ENCODE measurements at places on chromosomes 7 and 10. TPM values are rescaled to one million over a fixed set of nuclear protein-coding genes. Genes with fewer than 3 reads are reported as not detected.

Gene SPDYE11
- 0.13 TPM for polyA plus RNA-seq

- DNase-seq, result no peak
These were observed 114.1 kb downstream of the CPED1 start for GRCh38 chr7:121102619-121103018.

GRCh38 chr7:42745357-42746059, 166.4 kb downstream of the C7orf25 start:
- peak; percentile 85 for DNase-seq

GRCh38 chr7:129771928-129772479, 160.5 kb downstream of the NRF1 start:
- DNase-seq, result no peak

DNA sequence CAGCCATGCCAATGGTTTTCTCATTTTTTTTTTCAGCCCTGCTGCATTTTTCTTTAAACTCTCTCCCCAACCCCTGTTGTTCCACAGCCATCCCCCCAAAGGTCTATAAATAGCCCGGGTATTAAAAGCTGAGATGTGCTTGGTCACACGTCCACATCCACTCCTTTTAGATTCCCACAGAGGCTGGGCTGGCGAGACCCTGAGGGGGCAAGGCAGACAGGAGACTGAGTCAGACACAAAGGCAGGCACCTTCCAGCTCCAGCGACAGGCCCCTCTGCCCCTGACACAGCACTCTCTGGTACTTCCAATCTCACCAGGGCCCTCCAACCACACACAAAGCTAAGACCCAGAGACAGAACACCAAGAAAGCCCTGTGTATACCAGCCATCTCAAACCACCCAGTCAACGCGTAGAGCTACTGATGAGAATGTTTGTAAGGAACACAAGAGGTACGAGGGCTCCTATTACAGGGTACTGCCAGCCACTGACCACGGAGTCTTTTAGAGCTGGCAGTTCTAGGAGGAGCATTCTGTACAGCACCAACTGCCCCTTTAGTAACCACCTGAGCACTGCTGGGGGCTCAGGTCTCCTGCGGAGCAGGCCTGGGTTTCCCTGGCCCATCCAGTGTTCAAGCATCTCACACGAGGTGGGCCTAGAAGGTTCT, 64.2 kb upstream of the DDC start:
- no peak for DNase-seq

Gene WNT16
- polyA plus RNA-seq, result 3.2 TPM

Gene HECW1
- polyA plus RNA-seq, result 0.08 TPM

DNA sequence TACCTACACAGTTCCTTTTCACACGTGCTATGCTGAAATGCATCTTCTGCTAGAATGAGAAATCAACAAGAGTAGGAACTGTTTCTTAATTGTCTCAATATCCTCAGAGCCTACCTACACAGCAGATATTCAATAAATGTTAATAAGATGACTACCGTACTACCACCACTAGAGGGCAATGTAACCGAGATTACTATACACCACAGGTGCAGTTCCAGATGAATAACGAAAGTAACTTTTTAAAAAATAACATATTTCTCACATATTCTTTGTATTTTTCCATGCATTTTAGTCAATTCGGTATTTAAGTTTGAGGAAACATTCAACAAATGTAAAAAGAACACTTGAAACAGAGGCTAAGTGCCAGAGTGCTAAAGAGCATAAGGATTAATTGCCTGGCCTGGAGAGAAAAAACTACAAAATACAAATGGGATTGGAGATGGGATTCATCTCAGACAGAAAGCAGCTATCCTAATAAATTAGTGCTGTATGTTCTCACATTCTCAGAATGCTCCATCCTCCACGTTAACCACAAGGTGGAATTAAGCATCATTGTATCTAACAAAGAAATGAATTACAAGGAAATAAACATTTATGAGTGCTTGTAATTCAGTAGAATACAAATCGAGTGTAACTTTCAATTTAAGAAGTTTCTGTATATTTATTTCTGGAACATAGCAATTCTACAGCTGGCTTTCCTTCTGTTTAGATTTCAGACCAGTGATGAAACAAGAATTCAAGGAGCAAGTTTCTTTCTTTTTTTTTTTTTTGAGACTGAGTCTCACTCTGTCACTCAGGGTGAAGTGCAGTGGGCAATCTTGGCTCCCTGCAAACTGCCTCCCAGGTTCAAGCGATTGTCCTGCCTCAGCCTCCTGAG, 20.3 kb upstream of the HECTD2 start:
- DNase-seq, result peak; percentile 80

Gene OR2A25
- polyA plus RNA-seq, result not detected

- DNase-seq, result no peak
These were observed 17.8 kb upstream of the COMTD1 start for GRCh38 chr10:75253281-75254220.

DNA sequence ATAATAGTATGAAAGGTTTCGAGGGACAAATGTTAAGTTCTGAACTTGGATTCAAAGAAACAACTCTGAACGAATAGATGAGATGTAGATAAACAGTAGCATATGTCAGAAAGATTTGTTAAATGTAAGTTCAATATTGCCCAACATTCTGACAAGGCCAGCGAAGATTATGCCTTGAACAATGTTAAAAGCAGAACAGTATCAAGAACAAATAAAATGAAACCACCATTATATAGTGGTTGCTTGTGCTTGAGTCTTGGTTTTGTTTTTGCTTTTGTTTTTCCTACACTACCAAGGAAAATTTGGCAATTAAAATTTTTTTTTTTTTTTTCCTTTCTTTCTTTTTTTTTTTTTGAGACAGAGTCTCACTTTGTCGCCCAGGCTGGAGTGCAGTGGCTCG, 66.4 kb downstream of the PLXDC2 start:
- DNase-seq, result no peak

Gene GJD4
- 1.8 TPM for polyA plus RNA-seq

GRCh38 chr10:57320416-57320815, 947.3 kb downstream of the IPMK start:
- DNase-seq, result no peak

GRCh38 chr7:139648941-139649425, 125.5 kb downstream of the CLEC2L start:
- no peak for DNase-seq

GRCh38 chr7:31493714-31494181, 20.1 kb upstream of the ITPRID1 start:
- no peak for DNase-seq

GRCh38 chr10:98915911-98916310, 319.7 kb downstream of the HPSE2 start:
- DNase-seq, result no peak

GRCh38 chr10:124568848-124569622, 107.4 kb downstream of the LHPP start:
- no peak for DNase-seq

Gene OR2A2
- not detected for polyA plus RNA-seq

Measured in muscle of back (tissue), 13 donors.